ENCODE measurements at places on chromosomes 3 and 15. TPM values are rescaled to one million over a fixed set of nuclear protein-coding genes. Genes with fewer than 3 reads are reported as not detected.

Gene SLC2A2
- total RNA-seq, result not detected

Gene ZDHHC3
- 125 TPM for total RNA-seq

Gene GPR27
- 3.7 TPM for total RNA-seq

Gene GCSAM
- 0.90 TPM for total RNA-seq

Gene MCF2L2
- total RNA-seq, result 1.2 TPM

Gene UNC13C
- total RNA-seq, result 0.14 TPM

Gene OR5K4
- total RNA-seq, result not detected

Gene THRB
- total RNA-seq, result 19.7 TPM

Gene RUBCN
- total RNA-seq, result 35.2 TPM

Gene SNX22
- 28.3 TPM for total RNA-seq

- no peak for DNase-seq
- no peak overlapping the region for H3K27ac ChIP-seq
- no peak overlapping the region for H3K4me3 ChIP-seq
- H3K36me3 ChIP-seq, result no peaks in the 10 kb centered on the region
- peaks cover 9% of the 10 kb centered on the region for H3K4me1 ChIP-seq
These were observed 89.6 kb downstream of the TMEM266 start for GRCh38 chr15:76149291-76149915.

GRCh38 chr3:15860014-15860934 is 62.5 kb upstream of the ANKRD28 start:
- peak; percentile 66 for DNase-seq
- no peaks in the 10 kb centered on the region for H3K36me3 ChIP-seq
- H3K4me3 ChIP-seq, result peak overlapping the region; percentile 92

- H3K27ac ChIP-seq, result no peak overlapping the region
- no peak overlapping the region for H3K4me3 ChIP-seq
- H3K27me3 ChIP-seq, result no peaks in the 10 kb centered on the region
- H3K36me3 ChIP-seq, result no peaks in the 10 kb centered on the region
- no peaks in the 10 kb centered on the region for H3K4me1 ChIP-seq
These were observed 371.2 kb downstream of the VPS13C start for GRCh38 chr15:61689067-61689466.

- H3K27ac ChIP-seq, result no peak overlapping the region
- no peaks in the 10 kb centered on the region for H3K4me1 ChIP-seq
- H3K36me3 ChIP-seq, result no peaks in the 10 kb centered on the region
These were observed 803.1 kb downstream of the IGSF11 start for GRCh38 chr3:118231578-118231977.

GRCh38 chr3:121481106-121481880 is 64.5 kb downstream of the POLQ start:
- H3K36me3 ChIP-seq, result no peaks in the 10 kb centered on the region
- H3K4me1 ChIP-seq, result no peaks in the 10 kb centered on the region
- H3K27ac ChIP-seq, result no peak overlapping the region
- H3K27me3 ChIP-seq, result no peaks in the 10 kb centered on the region
- no peak for DNase-seq
- no peak overlapping the region for H3K4me3 ChIP-seq

- H3K4me3 ChIP-seq, result no peak overlapping the region
- no peaks in the 10 kb centered on the region for H3K27me3 ChIP-seq
- H3K4me1 ChIP-seq, result no peaks in the 10 kb centered on the region
- H3K27ac ChIP-seq, result no peak overlapping the region
These were observed 28.8 kb downstream of the APBA2 start for GRCh38 chr15:28914483-28915023.

DNA sequence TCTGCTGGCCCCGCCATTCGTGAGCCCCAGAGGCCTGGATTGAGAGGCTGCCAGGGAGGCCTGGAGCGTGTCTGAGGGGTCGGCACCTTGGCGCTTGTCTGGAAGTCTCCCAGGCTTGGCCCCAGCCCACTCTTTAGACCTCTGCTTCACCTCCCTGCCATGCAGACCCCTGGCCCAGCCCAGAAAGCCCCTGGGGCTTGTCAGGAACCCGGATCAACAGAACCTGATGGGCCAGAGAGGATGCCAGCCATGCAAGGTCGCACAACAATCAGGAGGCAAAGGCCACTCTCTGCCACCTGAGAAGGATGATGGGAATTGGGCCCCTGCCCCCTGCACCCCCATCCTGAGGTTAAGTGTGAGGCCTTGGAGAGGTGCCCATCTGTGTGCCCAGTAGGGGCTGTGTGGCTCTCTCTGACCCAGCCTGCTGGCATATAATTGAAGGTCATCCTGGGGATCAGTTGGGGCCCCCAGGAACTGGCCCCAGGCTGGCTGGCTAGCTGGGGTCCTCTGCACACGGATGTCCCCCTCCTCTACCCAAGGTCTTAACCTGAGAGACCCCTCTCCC is 103.3 kb upstream of the SLC6A6 start:
- peaks cover 6% of the 10 kb centered on the region for H3K4me1 ChIP-seq
- no peak for DNase-seq
- no peak overlapping the region for H3K27ac ChIP-seq
- H3K27me3 ChIP-seq, result no peaks in the 10 kb centered on the region
- no peak overlapping the region for H3K4me3 ChIP-seq

GRCh38 chr3:72266016-72266370 is 481.0 kb upstream of the PROK2 start:
- DNase-seq, result no peak
- no peak overlapping the region for H3K27ac ChIP-seq
- peaks cover 19% of the 10 kb centered on the region for H3K4me1 ChIP-seq
- H3K27me3 ChIP-seq, result no peaks in the 10 kb centered on the region

DNA sequence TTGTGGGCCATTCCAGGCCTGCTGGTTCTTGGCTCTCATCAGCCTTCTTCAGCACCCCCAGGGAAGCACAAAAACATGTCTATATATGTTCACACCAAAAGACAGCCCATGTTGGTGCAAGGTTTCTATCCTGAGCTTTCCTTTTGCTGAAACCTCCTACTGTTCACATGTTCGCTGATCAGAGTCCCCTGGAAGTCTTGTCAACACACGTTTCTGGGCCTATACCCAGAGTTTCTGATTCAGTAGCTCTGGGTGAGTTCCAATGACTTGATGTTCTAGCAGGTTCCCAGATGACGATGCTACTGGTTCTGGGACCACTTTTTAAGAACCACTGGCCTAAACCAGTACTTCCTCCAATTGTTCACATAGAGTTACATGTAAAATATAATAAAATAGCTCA is 46.0 kb downstream of the SUCNR1 start:
- no peaks in the 10 kb centered on the region for H3K36me3 ChIP-seq
- H3K27ac ChIP-seq, result no peak overlapping the region
- no peak overlapping the region for H3K4me3 ChIP-seq
- no peaks in the 10 kb centered on the region for H3K4me1 ChIP-seq
- H3K27me3 ChIP-seq, result no peaks in the 10 kb centered on the region
- DNase-seq, result no peak

DNA sequence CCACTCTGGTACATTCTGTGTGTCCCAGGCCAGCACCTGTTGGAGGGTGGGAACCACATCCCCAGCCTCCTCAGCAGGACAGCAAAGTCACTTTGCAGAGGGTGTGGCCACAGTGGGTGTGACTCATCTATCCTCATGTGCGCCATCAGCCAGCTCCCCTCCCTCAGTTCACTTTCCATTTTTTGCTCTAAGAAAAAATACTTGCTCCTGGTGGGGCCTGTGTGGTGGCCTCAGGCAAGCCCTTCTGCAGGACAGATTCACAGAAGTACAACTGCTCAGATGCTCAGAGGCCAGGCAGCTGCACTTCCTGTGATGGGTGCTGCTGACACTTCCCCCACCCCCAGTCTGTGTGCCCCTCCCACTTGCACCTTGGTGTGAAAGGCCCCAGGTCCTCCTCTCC is 78.3 kb upstream of the ALDH1L1 start:
- H3K36me3 ChIP-seq, result no peaks in the 10 kb centered on the region
- no peak overlapping the region for H3K4me3 ChIP-seq
- H3K27ac ChIP-seq, result no peak overlapping the region
- no peaks in the 10 kb centered on the region for H3K27me3 ChIP-seq
- H3K4me1 ChIP-seq, result peaks cover 5% of the 10 kb centered on the region

GRCh38 chr3:117926819-117927218 is 1107.8 kb downstream of the IGSF11 start:
- H3K27ac ChIP-seq, result no peak overlapping the region
- no peaks in the 10 kb centered on the region for H3K27me3 ChIP-seq
- no peak overlapping the region for H3K4me3 ChIP-seq
- no peaks in the 10 kb centered on the region for H3K4me1 ChIP-seq
- no peaks in the 10 kb centered on the region for H3K36me3 ChIP-seq
- DNase-seq, result no peak

DNA sequence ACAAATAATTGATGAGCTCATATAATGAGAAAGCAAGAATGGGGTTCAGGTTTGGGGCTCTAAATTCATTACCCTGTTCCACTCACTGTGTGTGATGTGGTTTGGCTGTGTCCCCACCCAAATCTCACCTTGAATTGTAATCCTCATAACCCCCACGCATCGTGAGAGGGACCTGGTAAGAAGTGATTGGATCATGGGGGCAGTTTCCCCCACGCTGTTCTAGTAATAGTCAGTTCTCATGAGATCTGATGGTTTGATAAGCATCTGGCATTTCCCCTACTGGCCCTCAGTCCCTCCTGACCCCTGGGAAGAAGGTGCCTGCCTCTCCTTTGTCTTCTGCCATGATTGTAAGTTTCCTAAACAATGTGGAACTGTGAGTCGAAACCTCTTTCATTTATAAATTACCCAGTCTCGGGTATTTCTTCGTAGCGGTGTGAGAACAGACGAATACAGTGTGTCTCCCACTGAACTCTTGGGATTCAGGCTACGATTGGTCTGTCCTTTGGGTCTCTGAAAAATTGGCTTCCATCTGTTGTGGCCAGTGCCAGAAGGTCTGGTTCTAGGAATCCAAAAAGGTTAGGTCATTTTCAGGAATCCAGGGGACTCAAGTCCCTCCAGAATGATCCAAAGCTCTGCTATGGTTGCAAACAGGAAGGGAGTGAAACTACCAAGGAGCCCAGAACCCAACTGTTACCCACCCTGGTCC is 87.7 kb downstream of the XXYLT1 start:
- H3K27me3 ChIP-seq, result no peaks in the 10 kb centered on the region
- no peak overlapping the region for H3K27ac ChIP-seq
- no peaks in the 10 kb centered on the region for H3K36me3 ChIP-seq
- DNase-seq, result no peak
- H3K4me1 ChIP-seq, result peaks cover 44% of the 10 kb centered on the region

- H3K36me3 ChIP-seq, result peaks cover 31% of the 10 kb centered on the region
- no peak overlapping the region for H3K4me3 ChIP-seq
- H3K27ac ChIP-seq, result no peak overlapping the region
- peaks cover 28% of the 10 kb centered on the region for H3K4me1 ChIP-seq
- H3K27me3 ChIP-seq, result no peaks in the 10 kb centered on the region
These were observed 2.4 kb upstream of the SLC12A6 start for GRCh38 chr15:34339946-34340345.
